Foreskin keratinocyte (primary cell): ENCODE measurements at places on chromosomes 13 and 19. TPM values are rescaled to one million over a fixed set of nuclear protein-coding genes. Genes with fewer than 3 reads are reported as not detected.

The NLRP4 gene
- total RNA-seq = not detected in 2 replicates

The UBA52 gene
- total RNA-seq = 1,160 and 1,167 TPM in 2 replicates

The LIN37 gene
- total RNA-seq = 9.5 and 12.8 TPM in 2 replicates

The MYO1F gene
- total RNA-seq = 0.07 and 0.11 TPM in 2 replicates

The DENND1C gene
- total RNA-seq = 0.07 and 0.10 TPM in 2 replicates

The DKKL1 gene
- total RNA-seq = 0.25 and 0.31 TPM in 2 replicates

The ANKRD10 gene
- 29.5 and 32.9 TPM in 2 replicates for total RNA-seq

The PCDH9 gene
- total RNA-seq = 0.11 and 0.14 TPM in 2 replicates

The ZNF99 gene
- total RNA-seq = not detected in 2 replicates

The CEACAM4 gene
- not detected in 2 replicates for total RNA-seq

The ZNF414 gene
- total RNA-seq = 5.7 and 6.0 TPM in 2 replicates

The CPB2 gene
- total RNA-seq = not detected in 2 replicates

The PRR20E gene
- not detected in 2 replicates for total RNA-seq

The NLRP13 gene
- total RNA-seq = not detected in 2 replicates

The TGDS gene
- total RNA-seq = 12.4 and 12.7 TPM in 2 replicates

The KPNA3 gene
- total RNA-seq = 43.0 and 45.6 TPM in 2 replicates

The CD33 gene
- not detected in 2 replicates for total RNA-seq

The RFX2 gene
- total RNA-seq = 12.8 and 15.0 TPM in 2 replicates

The RFPL4AL1 gene
- total RNA-seq = not detected in 2 replicates

The LYPD3 gene
- 16.3 and 18.0 TPM in 2 replicates for total RNA-seq

The IGFL2 gene
- total RNA-seq = 0.39 and 0.65 TPM in 2 replicates

The C1QTNF9 gene
- total RNA-seq = not detected in 2 replicates
